ENCODE measurements at places on chromosomes 1 and 21.

DNA sequence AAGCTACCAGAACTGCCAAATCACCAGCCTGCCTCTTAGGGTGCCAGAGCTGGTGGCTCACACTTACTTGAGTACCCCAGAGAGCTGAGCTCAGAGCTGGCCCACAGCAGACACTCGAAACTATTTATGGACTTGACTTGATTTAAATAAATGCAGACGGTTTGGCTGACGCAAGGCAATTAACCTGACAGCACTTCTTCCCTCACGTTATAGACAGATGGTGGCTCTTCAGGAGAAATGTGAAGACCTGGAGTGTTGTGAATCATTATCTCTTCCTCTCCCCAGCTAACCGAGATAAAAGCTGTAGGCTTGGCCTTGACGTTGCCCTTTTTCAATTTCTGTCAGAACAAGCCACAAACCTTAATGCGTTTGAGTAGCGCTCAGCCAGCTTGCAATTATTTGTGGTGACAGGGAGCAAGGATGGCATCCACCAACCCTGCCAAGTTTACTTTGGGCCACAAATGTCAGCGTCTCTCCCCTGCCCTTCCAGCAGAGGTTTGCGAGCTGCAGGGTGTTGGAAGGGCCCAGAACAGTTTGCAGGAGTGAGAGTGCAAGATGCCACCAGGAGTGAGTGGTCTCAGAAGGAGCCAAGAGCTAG, 34.0 kb upstream of the BCAR3 start:
- DNase-seq, result no peak

DNA sequence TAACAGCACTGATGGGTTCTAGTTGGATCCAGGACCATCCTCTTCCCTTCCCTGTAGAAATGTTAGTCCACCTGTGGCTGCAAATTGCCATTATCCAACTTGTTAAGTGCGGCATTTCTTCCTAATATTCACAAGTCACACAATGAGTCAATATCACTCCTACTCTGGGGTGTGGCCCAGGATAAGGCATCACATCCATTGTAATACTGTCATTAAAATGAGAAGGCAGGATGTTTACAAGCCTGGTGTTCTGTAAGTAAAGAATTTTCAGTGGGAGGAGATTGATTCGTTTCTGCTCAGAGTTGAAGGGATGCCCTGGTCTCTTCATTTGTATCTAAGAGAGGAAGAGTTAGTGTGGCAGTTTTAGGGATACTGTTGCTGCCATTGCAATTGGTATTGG, 18.1 kb upstream of the ARHGAP29 start:
- no peak for DNase-seq

- DNase-seq, result no peak
These were observed 43.8 kb downstream of the HHAT start for GRCh38 chr1:210372491-210372890.

- DNase-seq, result no peak
These were observed 44.2 kb downstream of the PRRX1 start for GRCh38 chr1:170707959-170708655.

DNA sequence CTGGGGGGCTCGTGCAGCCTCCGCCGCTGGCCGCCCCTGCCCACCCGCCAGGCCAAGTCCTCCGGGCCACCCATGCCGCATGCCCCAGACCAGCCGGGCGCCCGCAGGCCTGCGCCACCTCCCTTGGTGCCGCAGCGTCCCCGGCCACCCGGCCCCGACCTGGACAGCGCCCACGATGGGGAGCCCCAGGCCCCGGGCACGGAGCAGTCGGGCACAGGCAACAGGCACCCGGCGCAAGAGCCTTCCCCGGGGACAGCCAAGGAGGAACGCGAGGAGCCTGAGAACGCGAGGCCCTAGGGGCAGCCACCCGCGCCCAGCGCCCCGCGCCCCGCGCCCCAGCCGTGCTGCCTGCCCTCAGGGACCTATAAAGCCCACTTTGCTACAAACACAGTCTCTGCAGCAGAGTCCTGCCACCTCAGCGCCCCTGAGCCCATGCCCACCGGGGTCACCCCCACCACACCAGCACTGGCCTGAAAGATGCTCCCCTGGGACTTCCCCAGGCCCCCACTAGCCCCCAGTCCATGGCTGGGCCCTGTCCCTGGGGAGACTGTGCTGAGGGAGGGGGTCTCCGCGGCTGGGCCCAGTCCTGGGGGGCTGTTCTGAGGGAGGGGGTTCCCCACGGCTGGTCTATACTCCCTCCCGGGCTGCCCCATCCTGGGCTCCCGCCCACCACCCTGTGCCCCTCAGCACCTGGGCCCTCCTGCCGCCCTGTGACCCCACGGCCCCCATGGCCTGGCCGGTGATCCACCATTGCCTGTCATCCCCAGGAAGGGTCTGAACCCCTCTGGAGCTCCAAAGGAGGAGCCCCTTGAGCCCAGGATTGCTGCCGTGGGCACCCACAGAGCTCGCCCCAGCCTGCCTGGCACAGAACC, 8.6 kb downstream of the TNFRSF18 start:
- DNase-seq, result no peak

DNA sequence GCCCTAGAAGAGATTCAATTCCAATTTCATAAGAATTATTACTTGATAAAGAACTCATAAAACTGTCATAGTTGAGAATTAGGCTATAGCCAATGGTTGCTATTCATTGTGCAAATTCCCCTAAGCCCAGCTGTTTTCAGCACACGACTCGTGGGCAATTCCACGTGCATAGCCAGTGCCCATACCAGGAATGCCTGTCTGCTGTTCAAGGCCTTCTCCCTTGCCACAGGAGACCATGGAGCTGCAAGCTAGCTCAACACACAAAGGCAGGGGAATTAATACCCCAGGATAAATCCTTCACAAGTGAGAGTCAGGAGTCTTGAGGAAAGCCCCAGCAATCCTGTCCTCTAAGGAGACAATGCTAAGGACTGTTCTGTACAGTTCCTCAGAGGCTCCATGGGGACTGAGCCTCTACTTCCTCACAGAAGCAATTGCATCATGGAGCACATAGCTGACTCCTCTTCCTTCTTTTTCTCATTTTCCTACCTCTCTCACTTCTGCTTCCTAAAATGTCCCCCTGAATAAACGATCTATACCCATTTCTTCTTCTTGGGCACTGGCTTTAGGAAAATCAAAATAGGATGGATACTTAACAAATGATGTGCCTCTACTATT, 19.1 kb upstream of the CHRM3 start:
- no peak for DNase-seq

GRCh38 chr1:223750730-223751570, 38.6 kb downstream of the CAPN2 start:
- DNase-seq, result no peak

DNA sequence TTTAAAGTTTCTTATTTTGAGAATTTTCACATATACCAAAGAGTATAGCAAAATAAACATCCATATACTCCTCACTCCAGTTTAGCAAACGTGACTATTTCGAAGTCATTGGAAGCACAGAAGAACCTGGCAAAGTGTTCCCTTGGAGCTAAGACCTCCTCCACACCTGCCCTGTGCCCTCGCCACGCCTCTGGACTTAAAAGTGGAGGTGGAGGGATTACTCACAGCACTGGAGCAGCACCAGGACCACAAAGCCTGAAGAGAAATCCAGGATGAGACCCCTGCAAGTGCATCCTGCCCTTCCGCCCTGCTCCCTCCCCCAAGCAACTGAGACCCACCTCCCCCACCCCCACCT, 436 bp downstream of the CHI3L1 start:
- no peak for DNase-seq

- no peak for DNase-seq
These were observed 608.2 kb upstream of the ADGRL4 start for GRCh38 chr1:79614762-79615161.

- no peak for DNase-seq
These were observed 506 bp downstream of the SSX2IP start for GRCh38 chr1:84689514-84690396.

DNA sequence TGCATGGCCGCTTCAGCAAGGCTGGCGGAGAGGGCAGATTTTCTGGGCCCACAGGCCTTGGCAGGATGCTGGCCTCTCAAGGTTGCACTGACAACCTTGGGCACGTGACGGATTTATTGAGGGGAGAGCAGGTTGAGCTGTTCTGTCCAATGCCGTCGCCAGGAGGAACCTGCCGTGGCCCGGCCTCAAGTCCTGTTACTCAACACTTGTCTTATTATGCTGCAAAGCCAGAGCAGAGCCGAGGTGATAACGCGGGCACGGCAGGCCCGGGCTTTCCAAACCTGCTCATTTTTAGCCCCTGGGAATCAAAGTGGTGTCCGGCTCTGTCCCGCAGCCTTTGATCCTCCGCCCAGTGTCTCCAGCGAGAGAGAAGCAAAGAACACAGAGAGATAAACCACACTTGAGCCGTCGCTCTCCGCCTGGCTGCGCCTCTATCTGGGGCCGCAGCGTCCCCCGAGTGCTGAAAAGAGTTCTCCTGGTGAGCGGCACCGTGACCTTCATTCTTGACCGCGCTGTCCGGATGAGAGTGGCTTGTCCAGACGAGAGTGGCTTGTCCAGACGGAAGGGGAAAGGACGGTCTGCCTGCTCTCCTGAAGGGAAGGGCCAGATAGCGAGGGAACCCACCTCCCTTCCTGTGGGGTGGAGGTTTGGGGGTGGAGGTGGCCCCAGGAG, 162.3 kb upstream of the ARHGEF16 start:
- DNase-seq, result no peak

DNA sequence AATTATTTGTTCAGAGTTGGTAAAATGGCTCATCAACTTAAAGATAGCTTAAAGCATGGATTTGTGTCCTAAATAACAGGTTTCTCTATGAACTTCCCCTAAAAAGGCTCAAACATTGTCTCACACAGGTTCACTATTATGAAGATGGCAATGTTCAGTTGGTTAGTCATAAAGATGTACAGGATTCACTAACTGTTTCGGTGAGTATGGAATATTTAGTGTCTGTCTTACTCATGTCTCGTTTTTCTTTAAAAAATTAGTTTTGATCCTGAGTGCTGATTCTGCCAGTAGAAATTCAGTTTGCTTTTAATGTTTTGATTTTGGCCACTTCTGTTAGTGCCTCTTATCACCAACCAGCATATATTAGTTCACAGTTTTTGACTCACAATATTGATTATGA, 7.5 kb upstream of the MOV10 start:
- no peak for DNase-seq

DNA sequence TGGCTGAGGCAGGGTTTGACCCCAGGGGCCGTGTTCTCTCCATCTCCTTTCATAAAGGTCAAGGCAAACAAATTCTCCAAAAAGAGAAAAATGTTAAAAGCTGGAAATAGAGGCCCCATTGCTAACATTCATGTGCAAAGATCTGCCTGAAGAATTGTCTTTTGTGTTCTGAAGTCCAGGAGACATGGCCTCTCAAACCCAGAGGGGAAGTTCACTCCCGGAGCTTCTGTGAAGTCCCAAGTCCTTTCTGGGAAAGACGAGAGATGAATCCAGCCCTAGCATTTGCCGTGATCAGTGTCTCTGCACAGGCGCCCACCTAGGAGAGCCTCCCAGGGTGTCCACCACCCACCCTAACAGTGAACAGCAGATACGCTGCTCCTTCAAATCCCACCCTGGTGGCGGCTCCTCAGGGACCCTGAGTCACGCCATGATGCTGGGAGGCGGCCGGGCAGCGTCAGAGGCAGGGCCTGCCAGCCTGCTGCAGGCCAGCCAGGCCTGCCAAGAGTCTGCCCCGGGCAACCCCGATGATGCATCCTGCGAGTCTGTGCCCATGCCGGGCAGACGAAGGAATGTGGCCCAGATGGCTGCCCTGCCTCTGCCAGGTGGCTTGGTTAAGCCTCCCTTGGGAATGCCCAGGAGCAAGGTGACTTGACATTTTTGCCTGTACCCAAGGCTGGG, 5.2 kb upstream of the C2CD2 start:
- DNase-seq, result no peak

DNA sequence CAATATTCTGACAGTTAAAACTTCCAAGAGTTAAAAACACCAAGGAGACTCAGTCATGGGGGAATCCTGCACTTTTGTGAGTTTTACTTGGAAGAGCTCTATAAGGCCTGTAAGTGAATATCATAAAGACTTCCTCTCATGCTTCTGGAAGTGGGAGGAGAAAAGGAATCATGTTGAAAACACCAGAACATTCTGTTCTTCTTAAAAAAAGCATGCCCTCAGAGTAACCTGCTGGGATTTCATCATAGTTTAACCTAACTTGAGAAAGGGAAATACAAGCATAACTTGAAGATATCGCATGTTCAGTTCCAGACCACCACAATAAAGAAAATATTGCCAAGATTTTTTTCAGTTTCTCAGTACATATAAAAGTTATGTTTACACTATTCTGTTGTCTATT, 51.9 kb downstream of the COL11A1 start:
- DNase-seq, result no peak

DNA sequence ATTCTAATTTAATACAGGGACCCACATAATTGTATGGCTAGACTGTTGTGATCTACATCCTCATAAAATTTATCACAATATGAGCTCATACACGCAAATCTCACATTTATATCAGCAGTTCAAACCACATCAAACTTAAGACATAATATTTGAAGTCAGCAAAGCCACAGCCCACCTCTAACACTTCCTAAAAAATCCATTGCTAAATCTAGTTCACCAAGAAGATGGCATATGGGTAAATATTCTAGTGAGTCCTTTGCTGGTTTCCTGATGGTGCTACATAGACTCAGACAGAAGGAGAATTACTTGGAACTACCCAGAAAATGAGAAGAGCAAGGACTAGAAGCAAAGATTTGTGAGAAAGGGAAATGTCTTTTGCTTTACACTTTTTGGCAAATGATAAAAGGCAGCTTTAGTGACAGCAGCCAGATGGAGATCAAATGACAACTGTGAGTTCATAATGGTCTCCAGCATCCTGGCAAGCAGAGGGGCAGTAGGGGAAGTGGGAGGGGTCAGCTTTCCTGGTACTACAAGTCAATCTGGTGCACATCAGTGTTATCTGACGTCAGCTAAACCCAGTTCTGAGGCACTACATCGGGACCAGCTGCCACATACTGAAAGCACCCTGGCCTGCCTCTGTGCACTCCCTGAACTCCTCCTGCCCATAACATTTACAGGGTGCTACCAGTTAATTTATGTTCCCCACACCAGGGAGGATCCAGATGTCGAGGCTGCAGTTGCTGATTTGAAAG, 10.6 kb upstream of the GADD45A start:
- no peak for DNase-seq

GRCh38 chr1:198845851-198846250, 207.0 kb downstream of the PTPRC start:
- no peak for DNase-seq

DNA sequence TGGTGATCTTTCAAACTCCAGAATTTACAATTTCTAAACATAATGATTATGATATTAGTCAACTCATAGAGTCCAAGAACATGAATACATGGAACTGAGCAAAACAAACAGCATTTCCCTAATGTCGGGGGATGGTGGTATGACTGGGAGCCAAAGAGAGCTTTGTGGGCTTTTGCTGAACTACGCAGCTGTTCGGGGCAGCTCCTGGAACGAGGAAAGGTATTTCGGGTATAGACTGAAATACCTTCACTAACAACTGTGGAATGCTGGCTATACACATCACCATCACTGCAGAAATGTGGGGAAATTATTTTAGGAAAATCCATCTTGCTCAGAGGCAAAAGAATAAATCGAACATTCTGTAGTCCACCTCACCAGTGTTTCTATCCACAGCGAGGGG, 30.2 kb upstream of the VPS26C start:
- no peak for DNase-seq

DNA sequence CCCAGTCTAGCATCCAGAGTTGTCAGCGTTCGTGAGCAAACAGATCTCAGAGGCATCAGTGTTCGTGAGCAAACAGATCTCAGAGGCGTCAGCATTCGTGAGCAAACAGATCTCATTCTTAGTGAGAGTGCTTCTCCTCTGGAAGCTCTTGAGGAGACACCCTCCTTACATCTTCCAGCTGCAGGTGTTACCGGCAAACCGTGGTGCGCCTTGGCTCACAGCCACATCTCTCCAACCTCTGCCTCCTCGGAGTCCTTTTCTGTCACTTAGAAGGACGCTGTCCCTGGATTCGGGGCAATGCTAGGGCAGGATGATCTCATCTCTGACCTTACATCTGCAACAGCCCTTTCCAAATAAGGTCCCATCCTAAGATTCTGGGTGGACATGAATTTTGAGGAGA, 14.6 kb upstream of the UMODL1 start:
- no peak for DNase-seq

Measured in central memory CD8-positive, alpha-beta T cell (primary cell).